ENCODE measurements at places on chromosomes 2 and 18.

GRCh38 chr2:10022445-10022844 lies 20.9 kb upstream of the KLF11 start:
- DNase-seq: no peak

GRCh38 chr2:151374436-151374835 lies 17.0 kb downstream of the TNFAIP6 start:
- no peak for DNase-seq

GRCh38 chr2:97702731-97703470 lies 10.5 kb upstream of the ZAP70 start:
- DNase-seq: no peak

DNA sequence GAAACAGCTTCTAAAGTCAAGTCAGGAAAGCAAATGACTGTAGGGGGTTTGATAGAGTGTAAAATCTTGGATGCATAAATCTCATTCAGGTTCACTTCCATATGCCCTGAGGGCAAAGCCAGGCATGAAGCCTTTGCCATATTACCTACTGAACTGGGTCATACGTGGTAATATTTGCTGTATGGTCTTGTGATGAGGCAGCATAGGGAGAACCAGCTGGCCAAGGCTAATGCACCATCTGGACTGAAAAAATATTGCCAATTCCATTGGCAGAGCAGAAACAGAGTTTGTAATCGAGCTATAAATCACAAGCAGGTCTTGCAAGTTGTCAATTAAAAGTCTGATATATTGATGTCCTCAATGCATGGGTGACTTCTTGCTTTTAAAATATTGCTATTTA lies 243.8 kb downstream of the ERBB4 start:
- no peak for DNase-seq

DNA sequence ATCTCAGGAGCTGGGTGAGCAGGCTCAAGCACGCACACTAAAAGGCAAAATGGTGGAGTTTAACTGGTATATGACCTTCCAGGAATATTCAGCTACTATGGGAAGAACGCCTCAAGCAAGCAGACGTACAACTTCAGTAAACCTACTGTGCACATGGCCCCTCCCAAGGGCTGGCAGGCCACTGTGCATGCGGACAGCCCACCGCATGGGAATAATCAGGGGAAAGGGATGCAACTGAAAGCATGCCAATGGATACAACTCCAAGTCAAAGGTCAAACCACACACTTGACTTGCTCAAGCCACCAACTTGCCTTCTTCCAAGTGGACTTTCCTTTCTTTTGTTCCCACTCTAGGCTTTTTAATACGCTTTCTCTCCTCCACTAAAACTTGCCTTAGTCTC lies 121.6 kb upstream of the SNTG2 start:
- DNase-seq: no peak

GRCh38 chr2:75294362-75294761 lies 95.0 kb upstream of the TACR1 start:
- no peak for DNase-seq
